ENCODE measurements at places on chromosomes 11 and 22.

DNA sequence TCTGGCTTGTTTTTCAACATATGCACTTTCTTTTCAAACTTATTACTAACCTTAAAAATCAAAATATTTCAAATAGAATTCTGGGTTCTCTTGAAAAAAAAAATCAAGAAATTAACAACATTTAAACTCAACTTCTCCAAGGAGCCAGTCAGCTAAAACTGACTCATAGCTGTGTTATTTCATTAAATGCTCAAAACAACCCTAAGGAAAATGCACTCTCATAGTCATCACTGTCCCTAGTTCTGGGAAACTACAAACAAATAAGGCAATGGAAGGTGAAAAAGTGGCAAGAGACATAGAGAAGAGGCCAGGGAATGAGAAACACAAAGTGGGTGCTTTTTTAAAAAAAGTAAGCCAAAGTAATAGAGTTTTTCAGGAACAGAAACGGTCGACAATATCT, 4.1 kb upstream of the ARHGAP20 start:
- no peak for DNase-seq

- DNase-seq: no peak
Measured at GRCh38 chr22:46619830-46620501, at the start of gene GRAMD4. TSS of gene GRAMD4 (plus strand) at chr22:46620386. CDS start at chr22:46626800, 6,414 bp downstream.

DNA sequence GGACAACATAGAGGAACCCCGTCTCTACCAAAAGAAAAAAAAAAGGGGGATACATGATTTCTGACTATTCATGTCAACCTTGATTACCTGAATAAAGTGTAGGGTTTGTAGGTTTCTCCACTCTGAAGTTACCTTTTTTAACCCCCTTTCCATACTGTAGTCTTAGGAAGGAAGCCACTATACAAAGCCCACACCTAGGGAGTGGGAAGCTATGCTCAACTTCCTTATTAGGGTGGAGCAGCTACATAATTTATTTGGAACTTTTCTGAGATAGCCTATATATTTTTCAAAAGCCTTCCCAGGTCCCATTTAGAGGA, 582 bp upstream of the ATP6V1E1 start:
- DNase-seq: no peak

DNA sequence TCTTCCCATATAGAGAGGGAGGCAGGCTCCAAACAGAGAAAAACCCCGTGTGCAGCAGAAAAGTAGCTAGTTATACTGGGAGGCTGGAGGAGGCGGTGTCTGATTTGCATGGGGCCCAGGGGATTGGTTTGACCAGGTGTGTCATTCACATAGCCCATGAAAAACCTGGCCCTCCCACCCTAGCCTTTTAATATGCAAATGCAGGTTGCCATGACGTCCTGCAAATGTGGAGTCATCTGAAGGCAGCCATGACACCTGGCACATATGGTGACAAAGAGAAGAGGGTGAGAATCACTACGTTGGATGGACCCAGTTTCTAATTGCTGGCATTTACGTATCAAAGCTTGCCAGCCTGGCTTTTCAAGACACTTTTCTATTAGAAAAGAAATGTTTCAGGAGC, 57.8 kb downstream of the FAM181B start:
- DNase-seq: no peak

- DNase-seq: no peak
Measured at GRCh38 chr11:28417601-28418323, 309.6 kb downstream of the METTL15 start.

DNA sequence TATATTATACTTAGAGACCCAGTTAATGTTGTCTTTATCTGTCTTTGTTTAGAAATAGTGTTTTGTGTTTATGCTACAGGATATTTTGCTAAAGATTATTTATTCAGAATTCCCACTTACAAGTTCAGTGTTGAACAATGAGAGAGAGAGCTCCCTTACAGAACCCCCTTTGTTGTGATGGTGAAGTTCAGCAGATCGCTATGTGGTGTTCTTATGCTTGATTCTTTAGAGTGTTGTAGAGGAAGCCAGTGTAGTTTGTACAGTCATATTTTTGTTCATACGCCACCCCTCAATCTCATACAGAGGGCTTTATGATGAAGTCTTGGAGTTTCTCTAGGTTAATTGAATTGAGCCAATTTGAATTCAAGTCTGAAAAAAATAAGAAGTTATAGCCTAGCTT, 150.2 kb downstream of the TMEM135 start:
- no peak for DNase-seq

- DNase-seq: no peak
Measured at GRCh38 chr11:36375353-36376008, 79.4 kb downstream of the PRR5L start.

DNA sequence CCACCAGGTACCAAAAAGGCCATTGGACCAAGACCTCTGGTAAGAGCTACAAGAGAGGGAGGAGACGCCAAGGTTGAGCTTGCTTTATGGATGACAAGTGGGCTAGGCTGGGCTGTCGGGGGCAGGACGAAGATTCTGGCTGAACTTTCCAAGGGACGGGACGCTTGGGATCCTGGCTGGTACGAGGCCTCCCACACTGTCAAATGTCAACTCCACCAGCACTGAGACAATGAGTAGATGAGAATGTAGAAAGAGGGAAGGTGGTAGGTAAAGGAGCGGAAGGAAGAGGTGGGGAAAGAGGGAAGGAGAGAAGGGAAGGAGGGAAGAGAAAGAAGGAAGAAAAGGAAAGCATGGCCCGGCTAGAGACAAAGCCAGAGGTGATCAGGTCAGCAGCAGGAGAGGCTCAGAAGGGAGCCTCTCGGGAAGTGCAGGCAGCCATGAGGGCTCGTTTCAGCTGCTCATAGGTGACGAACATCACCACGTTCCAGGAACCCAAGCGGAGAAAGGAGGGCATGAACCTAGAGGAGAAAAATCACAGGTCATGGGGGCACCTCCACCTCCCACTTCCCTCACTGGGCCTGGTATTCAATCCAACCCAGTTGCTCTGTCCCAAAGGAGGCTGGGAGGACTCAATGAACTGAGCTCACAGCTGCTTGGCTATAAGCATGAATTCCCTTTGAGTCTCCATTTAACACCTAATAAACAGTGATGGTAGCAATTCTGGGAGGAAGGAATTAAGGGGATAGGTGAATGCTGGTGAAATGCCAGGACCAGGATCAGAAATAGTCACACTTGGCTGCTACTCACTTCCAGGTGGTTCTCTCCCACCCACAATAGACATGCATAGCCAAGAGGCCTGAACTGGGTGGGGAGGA, 7.8 kb downstream of the UCP2 start:
- no peak for DNase-seq

DNA sequence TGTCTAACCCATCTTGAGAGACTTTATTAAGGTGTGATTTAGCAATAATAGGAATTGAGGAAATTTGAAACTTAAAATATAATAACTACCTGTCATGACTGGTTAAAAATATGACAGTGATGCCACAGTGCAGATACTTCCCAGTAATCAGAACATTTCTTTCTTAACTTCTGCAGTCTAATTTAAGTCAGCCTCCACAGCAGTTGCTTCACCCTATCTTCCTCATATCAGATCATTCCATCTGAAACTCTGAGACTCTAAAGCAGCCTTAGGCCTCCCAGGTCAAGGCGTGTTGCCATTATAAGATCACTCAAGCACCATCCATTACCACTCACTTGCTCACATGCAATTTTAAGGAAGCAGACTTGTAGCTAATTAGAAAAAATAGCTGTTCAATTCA, 302.2 kb downstream of the AASDHPPT start:
- DNase-seq: no peak

DNA sequence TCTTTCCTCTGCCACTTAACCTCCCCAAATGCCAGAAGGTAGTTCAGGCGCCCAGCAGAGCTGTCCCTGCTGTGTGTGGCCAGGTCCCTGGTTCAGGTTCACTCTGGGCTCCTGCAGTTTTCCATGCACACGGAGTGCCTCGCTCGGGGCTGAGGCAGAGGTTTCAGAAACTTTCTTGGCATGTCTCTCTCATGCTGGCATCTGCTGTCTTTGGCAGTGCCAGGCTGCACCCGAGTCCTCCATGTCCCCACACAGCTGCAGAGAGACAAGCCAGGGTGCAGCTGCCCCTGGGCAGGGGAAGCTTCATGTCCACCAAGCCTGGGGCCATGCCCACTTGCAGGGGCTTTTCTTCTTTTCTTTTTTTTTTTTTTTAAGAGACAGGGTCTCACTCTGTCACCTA, 7.0 kb upstream of the NEFH start:
- DNase-seq: no peak

- no peak for DNase-seq
Measured at GRCh38 chr11:19577976-19578619, 134.5 kb upstream of the NAV2 start.

GRCh38 chr11:103877221-103877620, 159.2 kb upstream of the DDI1 start:
- DNase-seq: no peak

- DNase-seq: no peak
Measured at GRCh38 chr22:48098243-48098920, 1335.9 kb downstream of the TBC1D22A start.
